ENCODE measurements at places on chromosomes 6 and 20.

DNA sequence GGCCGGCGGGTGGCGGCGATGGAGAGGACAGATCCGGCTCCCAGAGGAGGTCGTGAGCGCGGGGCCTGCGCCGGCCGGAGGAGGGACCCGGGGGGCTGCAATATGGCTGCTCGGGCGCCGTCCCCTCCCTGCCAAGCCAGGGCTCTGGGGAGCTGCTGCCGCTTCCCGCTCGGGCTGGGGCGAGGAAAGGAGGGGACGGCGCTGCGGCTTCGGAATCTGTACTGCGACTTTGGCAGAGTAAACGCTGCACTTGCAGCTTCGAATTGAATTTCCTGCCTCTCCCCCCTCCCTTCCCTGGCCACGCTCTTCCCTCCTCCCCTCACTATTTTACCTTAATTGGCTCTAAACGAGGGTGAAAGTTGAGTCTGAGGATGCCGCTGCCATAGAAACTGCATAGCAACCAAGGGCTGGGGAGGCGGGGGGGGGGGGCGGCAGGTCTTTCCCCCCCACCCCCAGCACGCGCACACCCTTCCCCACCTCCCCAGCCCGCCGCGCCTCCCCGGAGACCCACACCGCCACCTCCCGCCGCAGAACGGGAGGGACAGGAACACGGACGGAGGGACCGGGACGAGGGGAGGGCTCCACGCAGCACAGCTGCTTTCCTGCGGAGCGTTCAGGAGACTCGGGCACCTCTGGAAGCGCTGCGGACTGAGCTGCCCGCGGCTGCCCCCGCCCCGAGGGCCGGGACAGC lies 93.9 kb downstream of the RNASET2 start:
- DNase-seq, result peak; percentile 6

DNA sequence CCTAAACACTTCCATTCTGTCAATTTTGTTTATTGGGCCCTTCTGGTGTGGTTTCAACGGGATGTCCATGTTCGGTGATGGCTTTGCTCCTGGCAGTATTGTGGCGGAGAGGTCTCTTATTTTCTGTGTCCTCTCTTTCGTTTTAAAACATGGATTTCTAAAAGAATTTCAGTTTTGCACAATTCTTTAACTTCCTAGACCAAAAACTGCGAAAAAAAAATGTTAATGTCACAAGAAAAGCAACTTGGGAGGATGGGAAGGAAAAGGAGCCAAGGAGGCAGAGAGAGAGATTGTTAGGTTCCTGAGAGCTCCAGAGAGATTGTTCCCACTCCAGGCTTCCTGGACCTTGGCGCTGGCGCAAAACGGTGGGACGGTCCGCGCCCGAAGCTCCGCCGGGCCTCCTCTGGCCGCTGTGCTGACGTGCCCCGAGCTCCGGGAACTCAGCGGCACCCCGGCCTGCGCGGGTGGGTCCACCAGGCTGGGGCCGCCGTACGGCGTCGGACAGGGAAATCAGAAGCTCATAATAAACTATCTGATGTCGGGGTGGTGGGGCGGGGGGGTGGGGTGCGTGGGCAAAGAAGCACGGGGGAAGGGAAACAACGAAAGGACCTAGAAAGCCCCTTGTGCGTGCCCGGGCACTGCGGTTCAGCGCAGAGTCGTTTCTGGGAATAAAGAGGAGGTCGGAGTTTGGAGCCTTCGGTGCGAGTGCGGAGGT lies 951 bp upstream of the OLIG3 start:
- DNase-seq, result no peak

GRCh38 chr6:42194056-42194455 lies 700 bp downstream of the GUCA1B start:
- DNase-seq, result no peak

GRCh38 chr6:155067956-155068615 lies 73.0 kb downstream of the TIAM2 start:
- DNase-seq, result no peak

GRCh38 chr6:89035252-89036101 lies 45.1 kb upstream of the PNRC1 start:
- DNase-seq, result no peak

DNA sequence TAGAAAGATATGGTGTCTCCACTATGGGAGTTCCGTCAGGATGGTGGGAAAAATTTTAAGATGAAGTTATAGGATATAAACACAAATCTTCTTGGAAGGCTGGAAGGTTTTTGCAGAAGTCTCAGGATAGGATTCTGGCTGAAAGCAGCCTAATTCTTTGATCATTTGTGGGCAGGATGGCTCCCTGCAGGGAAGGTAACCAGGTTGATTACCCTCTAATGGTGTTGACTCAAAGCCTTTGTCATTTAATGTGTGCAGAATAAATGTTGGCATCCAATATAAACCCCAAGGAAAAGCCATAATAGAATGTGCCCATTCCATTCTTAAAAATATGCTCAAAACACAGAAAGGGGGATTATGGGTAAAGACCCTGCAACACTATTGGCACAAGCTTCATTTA lies 204.3 kb downstream of the EPM2A start:
- DNase-seq, result no peak

DNA sequence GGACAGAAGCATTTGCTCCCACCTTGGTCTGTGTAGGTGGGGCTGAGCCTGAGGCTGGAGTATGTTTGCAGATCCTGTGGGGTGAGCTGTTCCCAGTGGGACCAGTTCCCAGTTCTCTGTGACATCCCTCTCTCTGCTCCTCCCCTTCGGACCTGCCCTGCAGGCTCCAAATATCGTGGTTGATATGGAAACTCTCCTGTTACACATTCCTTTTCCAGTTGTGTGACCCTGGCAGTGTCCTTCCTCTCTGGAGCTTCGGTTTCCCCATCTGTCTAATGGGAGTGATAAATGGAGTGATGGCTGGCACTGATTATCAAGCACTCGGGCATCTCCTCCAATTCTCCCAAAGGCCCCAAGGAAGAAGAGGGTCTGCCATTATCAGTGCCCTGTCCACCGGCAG lies 15.7 kb upstream of the TGM2 start:
- no peak for DNase-seq

DNA sequence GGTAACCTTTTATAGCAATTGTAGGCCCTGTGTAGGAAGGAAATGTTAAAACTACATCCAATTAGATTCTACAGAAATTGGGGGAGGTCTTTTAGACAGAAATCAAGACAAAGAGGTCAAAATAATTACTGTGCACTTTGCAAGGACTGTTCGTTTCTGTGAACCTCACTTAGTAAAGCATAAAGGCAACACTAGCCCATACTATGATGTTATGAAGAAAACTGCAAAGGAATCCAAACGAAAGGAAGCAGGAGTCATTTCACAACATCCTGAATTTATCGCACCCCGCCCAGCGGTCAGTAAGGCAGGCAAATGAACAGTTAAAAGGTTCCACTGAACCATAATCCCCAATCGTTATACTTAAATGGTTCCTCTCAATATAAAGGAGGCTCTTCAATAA lies 429.5 kb upstream of the ARID1B start:
- no peak for DNase-seq

DNA sequence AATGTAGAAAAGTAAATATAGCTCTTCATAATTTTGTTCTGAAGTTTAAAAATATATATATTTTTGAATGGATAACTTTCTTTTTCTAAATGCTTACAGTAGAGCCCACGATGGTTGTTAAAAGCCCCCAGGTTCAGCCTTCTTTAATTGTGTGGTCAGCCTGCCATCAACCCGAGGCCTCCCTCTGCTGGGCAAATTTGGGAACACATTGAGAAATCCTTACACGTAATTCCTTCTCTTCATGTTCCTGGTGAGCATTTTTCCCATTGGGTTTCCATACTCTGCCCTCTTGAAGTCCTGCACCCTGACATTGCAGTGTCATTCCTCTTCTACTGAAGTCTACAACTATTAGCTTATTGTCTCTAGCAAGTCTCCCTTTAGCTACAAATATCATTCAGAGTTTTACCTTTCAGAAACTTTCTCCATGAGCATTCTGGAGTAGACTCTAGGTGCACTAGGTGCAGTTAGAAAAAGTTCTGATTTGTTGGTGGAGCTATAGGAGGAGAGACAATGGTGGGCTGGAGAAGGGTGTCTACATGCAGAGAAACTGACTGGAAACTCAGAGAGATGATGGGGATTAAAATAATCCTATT lies 40.6 kb downstream of the TRIM38 start:
- no peak for DNase-seq

- no peak for DNase-seq
Observed at GRCh38 chr20:59560588-59561227, 43.6 kb upstream of the PHACTR3 start.

DNA sequence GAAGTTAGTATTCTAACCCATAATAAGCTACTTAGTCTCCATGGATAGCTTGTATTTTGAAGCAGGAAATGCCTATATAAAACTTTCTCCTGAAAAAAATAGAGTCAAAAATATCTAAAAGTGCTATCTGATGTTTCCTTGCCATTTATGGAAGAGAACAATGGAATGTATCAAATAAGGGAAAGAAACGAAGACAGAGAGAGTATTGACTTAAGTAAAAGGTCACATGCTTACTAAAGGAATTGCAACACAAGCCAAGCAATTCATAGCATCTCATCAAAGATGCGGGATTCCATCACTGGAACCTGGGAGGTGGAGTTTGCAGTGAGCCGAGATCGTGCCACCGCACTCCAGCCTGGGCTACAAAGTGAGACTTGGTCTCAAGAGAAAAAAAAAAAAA lies 112.9 kb upstream of the DTNBP1 start:
- DNase-seq, result no peak

GRCh38 chr6:112786801-112787200 lies 439.7 kb downstream of the RFPL4B start:
- no peak for DNase-seq

GRCh38 chr6:142207265-142207877 lies 60.3 kb downstream of the VTA1 start:
- DNase-seq, result peak; percentile 4

GRCh38 chr6:16762550-16763477 lies 1.6 kb upstream of the ATXN1 start:
- DNase-seq, result peak; percentile 32

DNA sequence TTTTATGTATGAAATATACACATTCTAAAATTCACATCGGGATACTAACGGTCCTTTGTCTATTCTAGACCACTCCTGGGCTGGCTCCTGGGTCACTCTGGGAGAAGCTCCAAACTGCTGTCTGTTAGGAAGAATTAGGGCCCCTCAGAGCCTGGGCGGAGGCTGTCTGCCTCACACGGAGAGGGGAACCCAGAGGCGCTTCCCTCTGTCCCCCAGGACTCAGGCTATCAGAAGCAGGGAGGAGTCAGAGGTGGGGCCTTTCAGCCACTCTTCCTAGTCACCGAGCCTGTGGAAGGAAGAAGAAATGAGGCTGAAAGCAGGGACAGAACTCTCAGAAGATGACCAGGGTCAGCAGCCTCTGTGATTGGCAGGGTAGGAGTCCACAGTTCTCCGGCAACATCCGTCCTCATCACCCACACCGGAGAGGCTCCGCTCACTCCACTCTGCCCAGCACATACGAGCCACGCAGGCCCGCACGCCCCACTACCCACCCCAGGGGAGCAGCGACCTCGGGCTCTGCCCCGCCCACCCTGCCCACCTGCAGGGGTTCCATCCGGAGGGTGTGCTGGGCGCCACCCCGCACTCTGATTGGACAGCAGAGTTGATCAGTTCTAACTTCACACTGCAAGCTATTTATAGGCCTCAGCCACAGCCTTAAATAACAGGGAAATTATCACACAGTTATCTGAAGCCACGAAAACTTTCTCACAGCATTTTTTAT lies 182.1 kb upstream of the AFDN start:
- no peak for DNase-seq

GRCh38 chr20:58196402-58197184 lies 31.9 kb downstream of the ANKRD60 start:
- DNase-seq, result no peak

DNA sequence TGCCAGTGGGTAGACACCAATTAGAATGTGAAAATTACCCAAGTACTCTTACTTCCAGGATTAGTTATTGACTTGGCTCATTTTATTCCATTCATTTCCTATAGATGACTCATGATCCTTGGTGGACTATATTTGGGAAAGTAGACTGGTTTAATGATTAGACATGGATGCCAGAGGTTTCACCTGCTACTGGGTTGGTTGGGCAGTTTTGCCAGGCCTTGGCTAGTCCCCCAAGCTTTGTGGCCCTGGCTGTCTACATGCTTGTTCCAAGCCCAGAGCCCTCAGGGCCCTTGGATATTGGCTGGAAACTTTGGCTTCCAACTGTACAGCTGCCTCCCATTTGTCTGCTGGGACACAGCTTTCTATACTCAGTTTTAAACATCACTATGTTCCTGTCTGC lies 104.1 kb downstream of the ZFP64 start:
- DNase-seq, result no peak

GRCh38 chr6:121951918-121952379 lies 447.5 kb upstream of the HSF2 start:
- no peak for DNase-seq

- peak; percentile 3 for DNase-seq
Observed at GRCh38 chr6:142551274-142551811, 249.5 kb downstream of the ADGRG6 start.

DNA sequence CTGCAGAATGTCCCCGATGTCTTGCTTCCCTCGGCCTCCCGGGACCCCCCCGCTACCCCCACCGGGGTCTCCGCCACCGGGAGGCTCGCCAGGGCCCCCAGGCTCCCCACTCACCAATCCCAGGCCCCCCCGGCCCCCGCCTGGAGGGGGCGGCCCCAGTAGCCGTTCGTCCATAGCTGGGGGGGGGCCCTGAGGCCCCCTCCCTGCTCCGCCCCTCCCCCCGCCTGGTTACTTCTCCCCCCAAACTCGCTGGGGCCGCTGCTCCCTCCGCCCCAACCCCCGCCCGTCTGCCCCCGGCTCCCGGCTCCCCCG lies 304 bp downstream of the PBX2 start:
- no peak for DNase-seq

- no peak for DNase-seq
Observed at GRCh38 chr20:38645351-38645750, 43.7 kb downstream of the ARHGAP40 start.

- DNase-seq, result no peak
Observed at GRCh38 chr20:25397821-25398220, 7.2 kb upstream of the ABHD12 start.

DNA sequence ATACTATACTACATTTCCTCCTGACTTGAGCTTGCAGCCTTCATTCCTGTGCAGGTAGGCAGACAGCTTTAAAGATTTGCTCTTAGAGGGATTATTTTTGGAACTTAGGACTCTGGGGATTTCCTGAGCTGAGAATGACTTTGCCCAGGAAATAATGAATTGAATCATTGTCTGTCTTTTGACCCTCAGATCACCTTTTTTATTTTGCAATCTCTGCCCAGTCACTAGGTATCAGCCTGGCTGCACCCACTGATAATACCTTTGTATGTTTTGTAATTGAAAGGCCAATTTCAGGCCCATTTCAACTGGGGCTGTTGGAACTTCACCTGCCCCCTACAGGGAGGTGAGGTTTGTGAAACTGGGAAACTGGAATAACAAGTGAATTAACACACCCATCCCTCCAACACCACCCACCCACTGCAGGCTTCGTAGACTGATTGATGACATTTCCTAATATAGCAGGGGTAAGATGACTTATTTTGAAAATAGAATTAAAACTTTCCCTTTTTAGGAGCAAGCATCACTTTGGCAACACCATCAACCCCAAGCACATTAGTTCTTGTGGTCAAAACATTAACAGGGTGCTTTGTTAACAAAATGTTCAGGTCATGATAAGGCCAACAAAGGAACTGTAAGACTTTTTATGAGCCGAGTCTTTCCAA lies 157.1 kb upstream of the CENPW start:
- no peak for DNase-seq

GRCh38 chr6:3438190-3439167 lies 18.4 kb downstream of the SLC22A23 start:
- DNase-seq, result no peak
